ENCODE measurements at places on chromosomes 12 and 14.

DNA sequence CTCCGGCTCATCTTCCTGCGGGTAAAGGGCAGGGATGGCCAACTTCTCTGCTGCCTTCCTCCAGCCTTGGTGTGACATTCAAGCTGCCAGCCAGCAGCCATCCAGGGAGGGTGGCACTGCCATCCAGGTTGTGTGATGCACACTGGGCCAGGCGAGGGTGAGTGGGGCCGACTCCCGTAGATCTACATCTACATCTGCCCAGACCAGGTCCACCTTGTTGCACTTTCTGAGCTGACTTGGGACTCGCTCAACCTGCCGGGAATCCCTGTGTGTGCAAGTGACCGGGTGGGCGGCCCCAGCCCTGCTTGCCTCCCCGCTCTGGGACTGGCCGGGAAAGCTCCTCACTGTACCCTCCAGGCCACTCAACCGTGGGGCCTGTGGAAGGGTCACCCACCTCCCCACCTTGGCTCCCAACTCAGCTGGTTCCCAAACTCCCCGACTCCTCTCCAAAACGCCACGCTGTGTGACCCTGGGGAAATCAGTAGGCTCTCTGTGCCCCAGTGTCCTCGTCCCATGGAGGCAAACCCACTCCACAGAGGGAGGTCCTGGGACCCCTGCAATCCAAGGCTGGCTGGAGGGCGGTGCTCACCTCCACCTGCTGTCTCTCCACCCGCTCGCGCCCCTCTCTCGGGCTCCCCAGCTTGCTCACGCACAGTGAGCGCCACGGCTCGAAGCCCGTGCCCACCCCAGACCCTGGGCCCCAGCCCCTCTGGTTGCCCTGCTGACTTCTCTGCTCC is 14.7 kb downstream of the JAG2 start:
- peak; percentile 13 for DNase-seq

- no peak for DNase-seq
These were observed 613.0 kb downstream of the RPS29 start for GRCh38 chr14:48973151-48973550.

DNA sequence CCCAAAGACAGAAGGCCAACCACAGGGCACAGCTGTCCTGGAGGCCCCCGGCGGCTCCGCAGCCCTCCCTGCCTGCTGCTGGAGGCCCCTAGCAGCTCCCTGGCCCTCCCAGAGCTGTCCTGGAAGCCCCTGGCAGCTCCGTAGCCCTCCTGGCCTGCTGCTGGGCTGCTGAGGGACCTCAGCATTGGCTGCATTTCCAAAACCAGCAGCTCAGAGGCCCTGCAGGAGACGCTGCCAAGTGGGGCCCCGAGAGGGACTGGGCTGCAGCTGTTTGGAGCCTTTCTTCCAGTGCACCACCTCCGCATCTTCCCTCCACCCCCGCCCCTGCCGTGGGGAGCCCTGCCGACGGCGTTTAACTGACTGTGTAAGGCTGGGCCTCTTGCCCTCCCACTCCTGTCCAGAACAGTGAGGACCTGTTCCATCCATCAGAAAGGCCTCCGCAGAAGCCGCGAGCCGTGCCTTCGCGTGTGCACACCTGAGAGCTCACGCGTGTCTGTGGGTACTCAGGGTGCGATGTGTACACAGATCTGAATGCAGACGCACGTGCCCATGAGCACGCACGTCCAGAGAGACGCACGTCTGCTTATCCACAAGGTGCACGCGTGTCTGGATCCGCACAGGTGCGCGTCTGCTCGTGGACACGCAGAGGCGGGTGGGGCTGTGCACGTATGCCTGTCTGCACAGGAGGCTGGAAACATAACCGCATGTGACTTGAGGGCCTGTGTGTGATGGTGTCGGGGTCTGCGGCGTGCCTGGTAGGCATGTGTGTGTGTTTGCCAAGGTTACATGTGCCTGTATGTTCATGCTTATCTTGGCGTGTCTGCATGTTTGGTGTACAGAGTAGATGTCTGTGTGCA is 57.0 kb upstream of the FBRSL1 start:
- DNase-seq: no peak

DNA sequence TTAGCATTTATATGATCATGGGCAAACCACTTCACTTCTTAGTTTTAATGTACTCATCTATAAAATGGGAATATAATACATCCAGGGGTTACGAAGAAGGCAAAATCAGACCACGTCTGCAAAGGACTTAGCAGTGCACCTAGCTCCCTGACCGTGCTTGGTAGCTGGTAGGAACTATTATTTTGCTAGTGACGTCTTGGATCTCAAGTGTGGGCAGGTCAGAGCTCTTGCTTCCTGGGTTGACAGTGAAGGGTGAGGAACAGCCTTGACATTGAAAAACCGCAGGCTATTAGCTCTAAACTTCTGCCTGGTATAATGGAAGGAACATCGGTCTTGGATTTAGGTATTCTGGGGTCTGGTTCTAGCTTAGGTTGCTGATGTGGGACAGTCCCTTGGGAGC is 89.3 kb upstream of the MED13L start:
- DNase-seq: no peak

- no peak for DNase-seq
These were observed 37.4 kb downstream of the KIF26A start for GRCh38 chr14:104175811-104176210.

DNA sequence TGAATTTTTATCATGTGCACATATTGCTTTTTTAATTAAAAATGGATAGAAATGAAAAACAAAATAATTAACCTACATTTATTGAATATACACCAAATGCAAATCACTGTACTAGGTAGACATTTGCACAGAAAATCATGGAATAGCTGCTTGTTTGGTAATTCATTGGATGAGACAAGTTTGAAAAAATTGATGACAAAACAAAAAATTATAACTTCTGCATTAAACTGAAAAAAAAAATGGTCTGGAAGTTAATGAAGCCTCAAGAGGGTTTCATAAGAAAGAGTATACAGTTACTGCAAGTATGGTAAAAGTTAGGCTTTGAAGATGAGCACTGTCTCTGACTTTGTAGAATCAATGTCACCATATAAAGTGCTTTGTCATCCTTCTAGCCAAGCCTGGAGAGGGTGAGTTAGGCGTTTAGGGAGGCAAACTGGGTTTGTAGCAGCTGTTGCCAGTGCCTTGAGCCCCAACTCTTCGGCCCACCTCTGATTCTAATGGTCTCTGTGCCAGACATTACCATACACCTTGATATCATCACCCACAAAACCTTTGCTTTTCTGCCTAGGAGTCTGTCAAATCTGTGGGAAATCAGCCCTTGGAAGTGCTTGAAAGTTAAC is 291.1 kb upstream of the CLEC14A start:
- no peak for DNase-seq

GRCh38 chr12:10361622-10362021 is 28.2 kb downstream of the KLRK1 start:
- no peak for DNase-seq

DNA sequence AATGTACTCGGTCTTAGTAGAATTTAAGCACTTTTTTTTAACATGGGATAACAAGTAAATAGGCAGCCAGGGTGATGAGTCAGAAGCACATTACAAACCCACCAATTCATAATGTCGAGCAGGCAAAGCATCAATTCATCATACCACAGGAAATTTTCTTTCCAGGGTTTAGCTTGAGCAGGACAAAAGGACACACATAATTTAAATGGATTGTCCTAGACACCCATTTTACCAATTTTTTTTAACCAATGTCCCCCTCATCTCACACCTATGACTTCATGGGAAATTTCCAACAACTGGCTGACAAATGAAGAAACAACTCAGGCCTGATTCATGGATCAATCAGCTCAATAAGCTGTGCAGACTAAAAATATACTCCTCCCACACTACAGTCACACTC is 58.8 kb upstream of the FOXG1 start:
- DNase-seq: no peak

GRCh38 chr12:42873401-42873800 is 283.9 kb upstream of the PRICKLE1 start:
- DNase-seq: no peak

DNA sequence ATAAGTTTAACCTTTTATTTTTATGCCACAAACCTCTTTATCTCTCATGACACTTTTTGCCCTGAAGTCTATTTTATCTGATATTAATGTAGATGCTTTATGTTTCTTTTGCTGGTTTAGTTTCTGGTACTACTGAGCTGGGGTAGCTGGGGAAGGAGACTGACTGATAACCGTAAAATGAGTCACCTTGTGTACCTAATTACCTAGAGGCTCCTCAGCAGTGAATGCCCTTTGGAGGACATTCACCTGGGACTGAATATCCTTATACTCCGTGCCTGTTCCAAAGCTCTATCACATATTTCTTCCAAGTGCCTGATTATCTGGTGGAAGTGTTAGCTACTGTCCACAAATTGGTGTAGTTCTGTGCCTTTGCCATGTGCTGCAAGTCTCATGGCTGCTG is 13.9 kb downstream of the ATL1 start:
- no peak for DNase-seq

DNA sequence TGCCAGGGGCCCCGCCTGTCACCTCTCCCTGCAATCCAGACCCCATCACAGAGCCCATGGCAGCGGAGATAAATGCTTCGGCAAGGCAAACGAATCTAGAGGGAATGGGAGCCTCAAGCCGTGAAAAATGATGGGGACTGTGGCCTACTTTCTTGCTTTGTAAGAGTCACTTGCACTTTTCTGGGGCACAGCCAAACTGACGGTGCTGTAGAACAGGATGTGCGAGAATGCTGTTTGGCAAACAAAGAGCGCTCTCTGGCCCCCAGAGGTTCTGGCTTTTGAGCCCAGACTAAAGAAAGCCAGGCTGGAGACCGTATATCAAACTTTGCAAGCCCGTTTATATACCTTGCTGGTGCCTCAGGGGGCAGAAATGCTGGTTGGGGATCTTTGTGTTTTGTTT is 108.7 kb downstream of the CACNA1C start:
- DNase-seq: no peak

DNA sequence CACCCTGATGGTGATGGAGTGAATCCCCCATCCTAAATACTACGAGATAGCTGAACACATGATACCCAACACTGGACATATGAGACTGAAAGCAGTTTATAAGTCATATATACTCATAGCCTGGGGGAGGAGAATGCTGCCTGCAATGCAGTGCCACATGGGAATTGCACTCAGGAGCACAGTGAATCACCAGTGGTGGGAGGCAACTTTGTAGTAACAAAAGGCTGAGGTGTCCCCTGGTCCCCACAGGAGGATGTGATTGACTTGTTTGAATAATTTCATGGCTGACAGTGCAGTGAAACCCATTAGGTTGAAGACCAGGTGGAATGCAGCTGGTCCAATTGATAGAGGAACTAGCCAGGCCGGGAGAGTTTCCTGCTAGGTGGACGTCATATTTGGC is 20.2 kb downstream of the CCDC38 start:
- no peak for DNase-seq

DNA sequence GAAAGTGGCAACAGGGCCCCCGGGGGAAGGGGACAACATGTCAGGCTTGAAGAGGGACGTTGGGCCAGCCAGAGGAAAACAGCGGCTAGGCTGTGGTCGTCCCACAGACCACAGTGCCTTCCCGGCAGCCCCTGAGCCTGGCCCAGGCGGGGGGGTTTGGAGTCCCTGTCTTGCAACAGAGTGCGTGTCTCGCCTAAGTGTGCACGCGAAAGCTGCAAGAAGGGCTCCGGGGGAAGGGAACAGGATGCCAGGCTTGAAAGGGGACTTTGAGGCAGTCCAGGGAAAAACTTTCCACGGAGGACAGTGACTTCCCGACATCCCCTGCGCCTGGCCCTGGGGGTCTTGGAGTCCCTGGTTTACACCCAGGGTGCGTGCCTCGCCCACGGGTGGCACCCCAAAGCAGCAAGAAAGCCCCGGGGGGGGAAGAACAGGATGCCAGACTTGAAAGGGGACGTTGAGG is 157.5 kb upstream of the ALG10B start:
- no peak for DNase-seq

- DNase-seq: no peak
These were observed 30.4 kb upstream of the SUPT16H start for GRCh38 chr14:21414137-21414631.

- DNase-seq: peak; percentile 74
These were observed 2.2 kb downstream of the RCOR1 start for GRCh38 chr14:102594514-102595175.

DNA sequence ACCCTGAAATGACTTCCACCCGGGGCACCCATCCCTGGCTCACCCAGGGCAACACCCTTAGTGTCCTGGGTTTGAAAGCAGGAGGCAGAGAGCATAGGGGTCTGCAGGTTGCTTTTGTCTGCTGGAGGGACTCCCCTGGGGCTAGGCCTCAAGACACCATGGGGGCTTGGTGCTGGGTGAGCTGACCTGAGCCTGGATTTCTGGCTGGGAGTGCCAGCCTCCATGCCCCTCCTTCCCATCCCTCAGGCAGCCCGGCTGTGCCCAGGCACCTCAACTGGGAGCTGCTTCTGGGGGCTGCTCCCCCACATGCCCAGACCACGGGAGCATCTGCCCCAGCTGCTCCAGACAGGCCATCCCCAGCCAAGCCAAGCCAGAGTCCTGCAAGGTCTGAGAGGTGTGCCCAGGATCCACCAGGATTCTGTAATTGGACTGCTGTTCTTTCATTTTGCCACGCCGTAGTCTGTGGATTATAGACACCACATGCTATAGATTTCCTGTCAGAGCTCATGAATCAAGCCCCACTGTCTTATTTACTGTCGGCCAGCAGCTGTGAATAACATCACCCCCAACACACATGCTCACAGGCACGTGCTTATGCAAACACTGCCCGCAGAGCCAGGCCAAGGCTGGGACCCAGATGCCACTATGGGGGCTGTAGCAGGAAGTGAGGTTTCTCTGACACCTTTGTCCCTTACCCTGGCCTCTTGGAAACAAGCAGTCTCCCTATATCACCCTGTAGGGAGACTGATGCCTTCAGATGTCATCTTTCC is 29.4 kb upstream of the ESRRB start:
- DNase-seq: no peak

DNA sequence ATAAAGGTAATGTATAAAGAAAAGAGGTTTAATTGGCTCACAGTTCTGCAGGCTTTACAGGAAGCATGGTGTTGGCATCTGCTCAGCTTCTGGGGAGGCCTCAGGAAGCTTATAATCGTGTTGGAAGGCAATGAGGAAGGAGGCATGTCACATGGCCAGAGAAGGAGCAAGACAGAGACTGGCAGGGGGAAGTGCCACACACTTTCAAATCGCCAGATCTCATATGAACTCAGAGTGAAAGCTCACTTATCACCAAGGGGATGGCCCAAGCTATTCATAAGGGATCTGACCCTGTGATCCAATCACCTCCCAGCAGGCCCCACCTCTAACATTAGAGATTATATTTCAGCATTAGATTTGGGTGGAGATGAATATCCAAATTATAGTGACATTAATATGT is 26.3 kb downstream of the LDHB start:
- DNase-seq: no peak

GRCh38 chr12:46020768-46021167 is 30.4 kb upstream of the SCAF11 start:
- DNase-seq: no peak

- no peak for DNase-seq
These were observed 881.3 kb upstream of the SEL1L start for GRCh38 chr14:82414853-82415539.

GRCh38 chr14:54342806-54343205 is 54.0 kb upstream of the CDKN3 start:
- DNase-seq: no peak

- DNase-seq: no peak
These were observed 26.8 kb upstream of the TCL1B start for GRCh38 chr14:95659293-95659989.

GRCh38 chr12:104974626-104975290 is 11.4 kb upstream of the NOPCHAP1 start:
- DNase-seq: no peak

- DNase-seq: peak; percentile 89
These were observed at the start of gene LRP10 for GRCh38 chr14:22871224-22872032. TSS of gene LRP10 (plus strand) at chr14:22871740. CDS start at chr14:22872304, 564 bp downstream.
